ENCODE measurements at places on chromosomes 12 and 14. TPM values are rescaled to one million over a fixed set of nuclear protein-coding genes. Genes with fewer than 3 reads are reported as not detected.

DNA sequence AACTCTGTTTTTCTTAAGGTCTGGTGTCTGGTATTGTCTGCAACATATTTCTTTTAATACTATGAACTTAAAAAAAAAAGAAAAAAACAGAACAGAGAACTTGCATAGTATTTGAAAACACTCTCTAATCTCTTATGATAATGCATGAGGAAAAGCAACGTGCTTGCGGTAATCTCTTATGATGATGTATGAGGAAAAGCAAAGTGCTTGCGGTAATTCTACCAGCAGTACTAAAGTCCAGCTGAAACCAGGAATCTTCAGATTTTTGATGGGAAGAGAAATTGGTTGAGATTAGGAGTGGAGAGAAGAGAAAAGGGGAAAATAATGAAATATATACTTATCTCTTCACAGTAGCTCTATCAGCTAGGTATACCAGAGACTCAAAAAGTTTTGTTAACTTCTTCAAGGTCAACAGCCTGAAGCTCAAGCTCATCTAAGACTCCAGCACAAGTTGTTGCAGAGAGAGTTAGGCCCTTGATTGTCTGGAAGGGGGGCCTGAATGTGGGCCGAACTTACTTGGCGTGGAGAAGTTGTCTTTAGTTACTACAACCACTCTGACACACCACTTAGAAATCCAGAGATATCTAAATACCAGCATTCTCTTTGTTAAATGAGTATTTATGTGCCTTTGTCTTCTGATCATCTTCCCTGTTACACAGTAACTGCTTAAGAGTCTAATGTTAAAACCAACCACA lies 240.4 kb downstream of the PRKD1 start:
- no peak for DNase-seq

DNA sequence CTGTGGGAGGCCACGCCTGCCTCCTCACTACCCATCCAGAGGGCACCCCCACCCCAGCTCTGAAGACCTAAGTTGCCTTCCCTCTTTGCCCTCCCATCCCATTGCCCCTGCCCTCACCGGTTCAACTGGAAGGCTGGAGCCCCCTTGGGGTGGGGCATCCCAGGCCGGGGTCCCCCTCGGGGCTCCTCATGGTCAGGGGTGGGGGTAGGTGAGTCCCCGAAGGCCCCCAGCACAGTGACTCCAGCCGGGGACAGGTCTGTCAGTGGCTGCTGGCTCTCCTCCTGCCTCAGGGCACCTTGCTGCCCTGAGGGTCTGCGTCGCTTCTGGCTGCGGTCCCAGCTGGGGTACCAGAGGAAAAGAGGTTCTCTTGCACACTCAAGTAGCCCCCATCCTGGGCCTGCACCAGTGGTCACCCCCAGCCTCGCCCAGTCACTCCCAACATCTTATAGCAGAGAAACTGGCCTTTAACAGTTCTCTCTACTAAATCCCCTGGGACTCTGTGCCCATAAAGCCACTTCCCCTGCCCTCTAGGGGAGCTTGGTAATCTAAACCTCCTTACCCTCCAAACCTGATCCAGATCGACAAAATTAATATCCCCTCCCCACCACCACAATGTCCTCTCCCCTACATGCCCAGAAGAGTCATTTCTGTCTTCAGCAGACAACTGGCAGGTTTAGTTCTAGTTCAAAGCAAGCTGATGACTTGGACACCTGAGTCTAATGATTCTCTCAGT lies 5.1 kb downstream of the PIANP start:
- no peak for DNase-seq

- DNase-seq: no peak
Measured at GRCh38 chr14:81981307-81981675, 447.6 kb upstream of the SEL1L start.

KRT75 gene
- polyA plus RNA-seq: 3.1 TPM

CHGA gene
- not detected for polyA plus RNA-seq

ADCY4 gene
- 0.10 TPM for polyA plus RNA-seq

DNA sequence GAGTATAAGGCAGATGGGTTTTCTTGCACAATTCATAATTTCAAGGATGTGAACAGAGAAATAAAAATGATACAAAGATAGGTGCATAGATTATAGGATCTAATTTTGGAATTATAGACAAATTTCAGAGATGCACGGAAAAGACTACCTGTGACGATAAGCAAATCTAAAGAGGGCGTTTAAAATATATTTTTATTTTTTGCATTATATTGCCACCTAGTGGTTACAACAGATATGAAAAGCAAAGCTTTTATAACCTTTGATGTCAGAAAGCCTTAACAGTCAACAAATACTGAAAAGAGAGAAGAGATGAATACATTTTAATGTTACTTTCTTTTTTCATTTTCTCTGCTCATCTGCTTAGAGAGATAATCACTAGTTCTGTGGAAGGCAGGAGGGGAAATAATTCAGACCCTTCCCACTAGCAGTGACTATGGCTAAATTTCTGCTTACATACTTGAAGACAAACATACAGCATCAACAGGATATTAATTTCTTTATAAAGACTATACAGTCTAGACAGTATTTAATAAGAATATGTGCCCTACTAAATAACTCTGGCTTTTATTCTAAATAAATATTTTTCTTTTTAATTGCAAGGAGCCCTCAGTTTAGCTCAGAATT lies 46.3 kb downstream of the NTS start:
- DNase-seq: peak; percentile 12

GRIP1 gene
- polyA plus RNA-seq: 7.4 TPM

DNA sequence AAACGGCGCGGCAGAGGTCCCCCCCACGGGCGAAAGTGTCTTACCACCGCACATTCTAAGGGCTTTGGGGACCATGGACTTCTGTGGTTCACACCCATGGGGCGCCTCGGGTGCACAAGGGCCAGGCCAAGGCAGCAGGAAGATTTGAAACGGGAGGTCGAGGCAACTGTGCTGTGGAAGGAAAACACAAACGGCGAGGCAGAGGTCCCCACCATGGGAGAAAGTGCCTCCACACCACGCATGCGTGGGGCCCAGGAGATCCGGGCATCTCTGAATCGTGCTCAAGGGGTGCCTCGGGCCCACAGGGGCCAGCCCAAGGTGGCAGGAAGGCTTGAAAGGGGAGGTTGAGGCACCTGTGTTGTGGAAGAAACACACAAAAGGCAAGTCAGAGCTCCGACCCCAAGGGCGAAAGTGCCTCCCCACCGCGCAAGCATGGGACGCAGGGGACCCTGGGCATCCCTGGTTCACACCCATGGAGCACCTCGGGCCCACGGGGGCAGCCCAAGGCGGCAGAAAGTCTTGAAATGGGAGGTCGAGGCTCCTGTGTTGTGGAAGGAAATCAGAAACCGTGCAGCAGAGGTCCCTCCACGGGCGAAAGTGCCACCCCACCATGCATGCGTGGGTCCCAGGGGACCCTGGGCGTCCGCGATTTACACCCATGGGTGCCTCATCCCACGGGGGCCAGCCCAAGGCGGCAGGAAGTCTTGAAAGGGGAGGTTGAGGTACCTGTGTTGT lies 371.0 kb downstream of the ALG10 start:
- no peak for DNase-seq

DNA sequence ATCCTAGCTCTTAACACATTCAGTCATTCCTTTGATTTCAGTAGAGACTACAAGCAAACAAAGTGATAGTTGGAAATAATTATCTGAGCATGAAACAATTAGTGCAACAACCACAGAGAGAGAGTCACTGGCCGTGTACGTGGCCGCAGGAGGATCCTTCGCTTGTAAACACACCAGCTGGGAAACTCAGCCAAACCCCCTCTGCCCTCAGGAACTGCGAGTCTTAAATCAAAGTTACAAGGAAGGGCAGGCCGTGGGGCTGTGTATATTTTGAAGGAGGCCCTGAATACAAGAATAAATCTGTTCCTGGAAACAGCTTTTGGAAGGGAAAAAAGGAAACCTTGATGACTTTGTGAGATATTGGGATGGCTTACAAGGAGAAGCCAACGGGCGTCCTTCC lies 164.5 kb downstream of the ANO2 start:
- no peak for DNase-seq
